ENCODE measurements at places on chromosomes 5 and 9. TPM values are rescaled to one million over a fixed set of nuclear protein-coding genes. Genes with fewer than 3 reads are reported as not detected.

- H3K27me3 ChIP-seq: no peaks in the 10 kb centered on the region
- H3K27ac ChIP-seq: no peak overlapping the region
- no peak for DNase-seq
- no peak overlapping the region for H3K4me3 ChIP-seq
- no peaks in the 10 kb centered on the region for H3K36me3 ChIP-seq
- no peaks in the 10 kb centered on the region for H3K4me1 ChIP-seq
Measured at GRCh38 chr5:171299851-171300250, 9.2 kb upstream of the TLX3 start.

- no peaks in the 10 kb centered on the region for H3K4me1 ChIP-seq
- no peaks in the 10 kb centered on the region for H3K27me3 ChIP-seq
- no peak overlapping the region for H3K4me3 ChIP-seq
- no peak for DNase-seq
Measured at GRCh38 chr5:96014395-96014794, 52.7 kb upstream of the ELL2 start.

The PCDHA9 gene
- total RNA-seq: 0.16 TPM

GRCh38 chr9:111632695-111633388 is 1.7 kb downstream of the DNAJC25 start:
- no peak for DNase-seq
- no peaks in the 10 kb centered on the region for H3K36me3 ChIP-seq
- peak overlapping the region; percentile 92 for H3K4me3 ChIP-seq
- no peaks in the 10 kb centered on the region for H3K27me3 ChIP-seq

DNA sequence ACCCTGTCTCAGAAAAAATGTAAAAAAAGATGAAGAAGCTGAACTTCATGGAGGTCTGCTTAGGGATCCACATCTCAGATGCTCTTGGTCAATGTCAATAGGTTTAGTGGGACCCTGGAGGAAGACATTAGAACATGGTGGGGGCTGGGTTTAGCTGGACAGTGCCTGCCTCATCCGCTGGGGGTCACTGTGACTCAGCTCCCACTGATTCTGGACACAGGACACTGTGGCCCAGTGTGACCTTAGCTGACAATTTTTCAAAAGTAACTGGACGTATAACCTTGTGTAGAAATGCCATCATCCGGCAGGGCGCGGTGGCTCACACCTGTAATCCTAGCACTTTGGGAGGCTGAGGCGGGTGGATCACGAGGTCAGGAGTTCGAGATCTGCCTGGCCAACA is 7.3 kb upstream of the HNRNPAB start:
- H3K36me3 ChIP-seq: no peaks in the 10 kb centered on the region
- peak; percentile 30 for DNase-seq
- no peaks in the 10 kb centered on the region for H3K27me3 ChIP-seq

- no peaks in the 10 kb centered on the region for H3K36me3 ChIP-seq
- H3K4me1 ChIP-seq: no peaks in the 10 kb centered on the region
- DNase-seq: no peak
- no peak overlapping the region for H3K4me3 ChIP-seq
Measured at GRCh38 chr5:166349046-166349445, 1942.4 kb upstream of the WWC1 start.

- H3K27me3 ChIP-seq: no peaks in the 10 kb centered on the region
- H3K36me3 ChIP-seq: no peaks in the 10 kb centered on the region
- H3K4me3 ChIP-seq: no peak overlapping the region
Measured at GRCh38 chr9:84850830-84851392, 181.4 kb downstream of the NTRK2 start.

DNA sequence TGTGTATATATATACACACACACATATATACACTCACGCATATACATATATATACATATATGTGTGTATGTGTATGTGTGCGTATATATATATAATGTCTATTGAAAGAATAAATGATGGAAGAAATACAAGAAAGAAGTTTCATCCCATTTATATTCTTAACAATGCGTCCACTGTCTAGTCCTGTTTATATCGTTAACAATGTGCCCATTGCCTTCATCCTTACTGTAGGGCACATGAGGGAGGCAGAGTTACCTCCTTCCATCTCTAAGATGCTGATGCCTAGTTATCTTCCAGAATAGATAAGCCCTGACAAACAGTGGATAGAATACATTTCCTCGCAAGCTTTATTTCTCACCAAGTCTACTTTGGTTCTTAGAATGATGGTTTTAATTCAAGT is 389.8 kb upstream of the SEMA6A start:
- H3K27me3 ChIP-seq: no peaks in the 10 kb centered on the region
- no peaks in the 10 kb centered on the region for H3K36me3 ChIP-seq
- H3K4me1 ChIP-seq: no peaks in the 10 kb centered on the region
- DNase-seq: no peak
- H3K27ac ChIP-seq: no peak overlapping the region

- H3K4me1 ChIP-seq: no peaks in the 10 kb centered on the region
- no peak overlapping the region for H3K4me3 ChIP-seq
- H3K36me3 ChIP-seq: no peaks in the 10 kb centered on the region
- no peak overlapping the region for H3K27ac ChIP-seq
- no peak for DNase-seq
Measured at GRCh38 chr5:56145106-56145505, 88.0 kb downstream of the ANKRD55 start.

DNA sequence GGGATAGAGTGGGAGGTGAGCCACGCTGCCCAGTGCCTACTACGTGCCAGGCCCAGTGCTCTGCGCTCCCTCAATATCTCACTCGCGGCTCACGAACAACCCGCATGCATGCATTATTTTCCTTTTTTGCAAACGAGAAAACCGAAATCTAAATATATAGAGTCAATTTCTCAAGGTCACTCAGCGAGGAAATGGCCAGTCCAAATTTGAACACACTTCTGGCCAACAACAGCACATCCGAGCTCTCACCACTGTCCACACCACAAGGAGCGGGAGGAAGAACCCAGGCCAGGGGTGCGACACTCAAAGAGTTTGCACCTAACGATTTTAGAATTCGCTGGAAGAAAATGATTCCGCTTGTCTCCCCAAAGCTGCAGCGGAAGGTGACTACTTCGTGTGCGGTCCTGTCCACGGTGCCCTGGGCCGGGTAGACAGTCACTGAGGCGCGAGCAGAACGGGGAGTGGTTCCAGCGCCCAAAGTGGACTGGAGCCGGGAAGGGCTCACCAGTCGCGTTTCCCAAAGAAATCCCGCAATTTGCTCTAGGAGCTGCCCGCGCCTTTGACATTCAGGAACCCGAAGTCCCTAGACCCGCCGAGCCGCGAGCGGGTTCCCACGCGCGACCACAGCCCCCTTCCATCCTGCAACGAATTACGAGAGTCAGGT is 1.1 kb upstream of the TLX3 start:
- H3K27me3 ChIP-seq: peaks cover 90% of the 10 kb centered on the region
- no peak for DNase-seq
- no peak overlapping the region for H3K4me3 ChIP-seq
- H3K27ac ChIP-seq: no peak overlapping the region
- H3K4me1 ChIP-seq: no peaks in the 10 kb centered on the region

DNA sequence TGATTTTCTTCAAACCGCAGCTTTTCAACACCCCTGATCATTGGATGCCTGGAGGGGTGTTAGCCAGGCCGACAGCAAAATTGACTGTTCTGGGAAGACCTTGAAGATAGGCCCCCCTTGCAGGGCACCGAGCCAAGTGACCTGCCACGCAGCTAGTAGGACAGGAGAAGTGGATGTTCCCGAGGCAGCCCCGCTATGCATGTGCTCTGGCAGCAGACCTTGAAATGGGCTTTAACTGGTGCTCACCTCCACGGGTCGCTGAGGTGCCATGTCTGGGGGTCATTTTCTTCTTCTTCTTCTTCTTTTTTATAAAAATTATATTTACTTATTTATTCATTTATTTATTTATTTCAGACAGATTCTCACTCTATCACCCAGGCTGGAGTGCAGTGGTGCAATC is 12.6 kb downstream of the FGF18 start:
- no peaks in the 10 kb centered on the region for H3K36me3 ChIP-seq
- no peak overlapping the region for H3K27ac ChIP-seq
- H3K4me1 ChIP-seq: no peaks in the 10 kb centered on the region
- H3K4me3 ChIP-seq: no peak overlapping the region
- no peak for DNase-seq

The CDH9 gene
- not detected for total RNA-seq

DNA sequence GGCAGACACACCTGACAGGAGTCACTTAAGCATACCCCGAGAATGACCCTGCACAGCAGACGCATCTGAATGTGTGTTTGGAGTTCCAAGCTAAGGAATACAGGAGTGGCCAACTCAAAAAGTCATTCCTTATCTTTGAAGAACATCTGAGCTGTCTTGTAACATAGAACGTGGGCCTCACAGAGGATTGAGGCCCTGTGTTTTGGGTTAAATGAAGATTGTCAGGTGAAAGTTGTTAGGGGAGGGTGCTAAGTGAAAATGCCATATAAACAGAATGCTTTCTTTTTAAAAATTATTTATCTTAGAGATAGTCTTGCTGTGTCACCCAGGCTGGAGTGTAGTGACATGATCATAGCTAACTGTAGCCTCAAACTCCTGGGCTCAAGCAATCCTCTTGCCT is 100.9 kb downstream of the PIK3R1 start:
- no peak overlapping the region for H3K27ac ChIP-seq
- no peak for DNase-seq
- H3K36me3 ChIP-seq: no peaks in the 10 kb centered on the region
- no peak overlapping the region for H3K4me3 ChIP-seq
- H3K4me1 ChIP-seq: no peaks in the 10 kb centered on the region
- no peaks in the 10 kb centered on the region for H3K27me3 ChIP-seq

DNA sequence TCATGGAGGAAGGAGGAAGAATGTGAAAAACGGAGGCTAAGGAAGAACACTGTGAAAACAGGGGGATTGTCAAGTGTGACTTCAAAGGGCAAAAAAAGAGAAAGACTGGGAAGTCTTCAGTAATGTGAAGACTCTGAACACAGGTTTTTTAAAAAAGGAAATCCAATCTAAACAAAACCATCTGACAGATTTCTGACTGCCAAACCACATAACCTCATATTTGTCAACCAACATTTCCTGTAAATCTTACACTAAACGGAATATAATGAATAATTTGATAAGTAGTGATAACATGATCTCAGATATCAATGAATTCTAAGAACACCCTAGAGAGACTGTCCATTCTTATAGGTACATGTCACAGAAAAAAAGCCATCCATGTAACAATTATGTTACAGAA is 124.7 kb downstream of the FBN2 start:
- no peaks in the 10 kb centered on the region for H3K27me3 ChIP-seq
- H3K4me1 ChIP-seq: no peaks in the 10 kb centered on the region
- H3K27ac ChIP-seq: no peak overlapping the region
- no peak overlapping the region for H3K4me3 ChIP-seq
- H3K36me3 ChIP-seq: no peaks in the 10 kb centered on the region
- DNase-seq: no peak

DNA sequence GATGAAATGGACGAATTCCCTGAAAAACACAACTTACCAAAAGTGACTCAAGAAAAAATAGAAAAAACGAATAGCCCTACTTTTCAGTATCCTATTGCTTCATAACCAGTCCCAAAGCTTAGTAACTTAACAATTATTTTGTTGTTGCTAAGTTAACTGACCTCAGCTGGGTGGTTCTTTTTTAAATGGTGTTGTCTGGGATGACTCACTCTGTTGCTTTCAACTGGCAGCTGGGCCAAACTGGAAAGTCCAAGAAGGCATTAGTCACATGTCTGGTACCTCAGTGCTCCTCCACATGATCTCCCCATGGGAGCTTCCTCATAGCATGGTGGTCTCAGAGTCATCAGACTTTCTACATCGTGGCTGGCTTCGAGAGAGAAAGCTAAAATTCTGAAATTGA is 47.8 kb upstream of the ADAMTS2 start:
- no peak overlapping the region for H3K4me3 ChIP-seq
- H3K27me3 ChIP-seq: no peaks in the 10 kb centered on the region
- H3K4me1 ChIP-seq: no peaks in the 10 kb centered on the region
- H3K36me3 ChIP-seq: no peaks in the 10 kb centered on the region
- H3K27ac ChIP-seq: no peak overlapping the region
- no peak for DNase-seq

The FAM193B gene
- 81.5 TPM for total RNA-seq

GRCh38 chr5:61431923-61432620 is 100.0 kb downstream of the ZSWIM6 start:
- no peaks in the 10 kb centered on the region for H3K36me3 ChIP-seq
- no peaks in the 10 kb centered on the region for H3K27me3 ChIP-seq
- DNase-seq: no peak
- H3K4me1 ChIP-seq: no peaks in the 10 kb centered on the region

DNA sequence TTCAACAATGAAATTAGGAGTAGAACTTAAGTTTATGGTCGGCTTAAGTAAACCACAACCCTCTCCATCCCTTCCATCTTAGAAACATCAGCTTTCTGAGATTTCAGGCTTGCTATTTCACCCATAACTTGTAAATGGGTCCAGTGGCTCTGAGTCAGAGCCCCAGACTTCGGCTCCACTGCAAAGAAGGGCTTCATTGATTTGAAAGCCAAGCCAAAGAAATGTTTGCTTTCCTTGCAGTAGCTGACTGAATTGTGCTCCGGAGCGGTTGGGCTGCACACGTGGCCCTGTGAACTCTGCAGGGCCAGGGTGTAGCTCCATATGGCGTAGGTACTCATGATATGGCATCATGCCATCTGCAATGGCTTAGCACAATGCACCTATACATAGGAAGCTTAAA is 57.0 kb downstream of the NREP start:
- no peak overlapping the region for H3K27ac ChIP-seq
- H3K4me3 ChIP-seq: no peak overlapping the region
- no peaks in the 10 kb centered on the region for H3K36me3 ChIP-seq
- no peaks in the 10 kb centered on the region for H3K27me3 ChIP-seq

- DNase-seq: no peak
- no peak overlapping the region for H3K4me3 ChIP-seq
- H3K27me3 ChIP-seq: no peaks in the 10 kb centered on the region
- no peak overlapping the region for H3K27ac ChIP-seq
- H3K36me3 ChIP-seq: no peaks in the 10 kb centered on the region
Measured at GRCh38 chr9:133958756-133959155, 33.4 kb downstream of the VAV2 start.

DNA sequence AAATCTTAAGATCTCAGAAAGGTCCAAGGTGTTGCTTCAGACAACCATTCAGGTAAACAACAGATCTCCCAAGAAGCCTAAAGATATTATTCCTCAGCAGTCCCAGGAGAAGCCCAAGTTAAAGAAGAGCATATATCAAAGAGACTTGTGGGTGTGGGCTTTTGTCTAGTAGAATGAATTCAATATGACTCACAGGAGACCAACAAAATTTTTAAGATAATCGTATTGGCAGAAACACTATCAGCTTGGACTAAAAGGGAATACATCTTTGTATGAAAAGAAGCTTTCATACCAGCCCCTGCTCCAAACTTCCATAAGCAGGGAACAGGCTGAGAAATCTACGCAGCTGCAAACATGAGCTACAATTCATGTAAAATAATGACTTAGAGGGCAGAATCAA is 10.2 kb downstream of the CTNNAL1 start:
- H3K36me3 ChIP-seq: no peaks in the 10 kb centered on the region
- no peak for DNase-seq
- no peak overlapping the region for H3K4me3 ChIP-seq
- no peak overlapping the region for H3K27ac ChIP-seq
- H3K27me3 ChIP-seq: no peaks in the 10 kb centered on the region
- H3K4me1 ChIP-seq: no peaks in the 10 kb centered on the region

The HTR1A gene
- not detected for total RNA-seq

Measured in breast epithelium (tissue), 4 donors.